ENCODE measurements at places on chromosomes 2 and 18.

DNA sequence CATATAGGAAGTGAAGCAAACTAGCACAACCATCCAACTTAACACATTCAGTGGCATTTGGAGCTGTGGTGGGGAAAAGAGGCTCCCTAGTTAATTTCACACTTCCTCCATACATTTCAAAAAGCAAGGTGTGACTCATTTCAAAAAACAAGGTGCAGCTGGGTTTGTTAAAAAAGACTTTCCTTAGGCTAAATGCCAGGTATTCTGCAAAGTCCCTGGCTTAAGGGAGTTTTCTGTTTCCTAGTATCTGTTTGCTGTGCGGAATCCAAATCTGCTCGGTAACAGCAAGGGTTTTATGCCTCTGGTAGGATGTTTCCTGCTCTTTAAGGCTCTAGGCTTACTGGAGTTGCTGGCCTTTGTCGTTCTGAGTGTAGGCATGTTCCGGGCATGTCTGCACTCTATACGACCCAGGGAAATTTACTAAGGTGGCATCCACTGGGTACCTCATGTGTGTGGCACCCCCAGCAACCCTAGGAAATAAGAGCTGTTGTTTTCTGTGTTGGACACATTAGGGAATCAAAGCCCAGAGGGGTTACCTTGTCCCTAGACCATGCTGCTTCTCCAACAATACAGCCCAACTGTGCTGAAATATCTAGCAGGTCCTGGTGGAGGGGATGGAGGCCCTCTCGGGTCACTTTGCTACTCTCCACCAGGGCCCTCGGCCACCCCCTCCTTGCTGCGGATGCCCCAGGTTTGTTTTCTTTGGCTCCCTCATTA lies 634 bp upstream of the MSGN1 start:
- DNase-seq: no peak

DNA sequence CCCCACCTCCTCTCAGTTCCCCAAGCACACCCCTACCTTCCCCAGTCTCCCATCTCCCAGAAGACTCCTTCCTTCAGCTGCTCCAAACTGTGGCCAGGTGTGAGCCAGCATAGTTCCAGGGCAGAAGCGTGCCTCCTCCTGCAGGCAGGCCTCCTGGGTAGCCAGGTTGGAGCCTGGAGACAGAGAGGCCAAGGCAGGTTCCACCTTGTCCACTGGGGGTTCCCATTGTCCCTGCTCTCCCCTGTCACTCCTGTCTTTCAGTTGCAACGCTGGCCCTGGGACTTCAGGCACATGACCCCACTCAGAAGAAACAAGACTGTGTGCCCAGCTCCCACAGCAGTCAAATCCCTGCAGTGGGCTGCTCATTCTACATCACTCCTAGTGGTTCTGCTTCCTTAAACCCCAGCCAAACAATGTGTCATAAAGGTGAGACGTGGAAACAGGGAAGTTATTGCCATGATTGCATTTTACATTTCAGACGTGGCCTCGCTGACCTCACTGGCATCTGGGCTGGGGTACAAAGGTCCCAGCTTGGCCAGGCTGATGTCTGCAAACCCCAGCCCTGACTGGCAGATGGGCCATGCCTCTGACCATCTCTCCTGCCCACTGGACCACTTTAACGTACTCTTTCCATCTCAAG lies 96.5 kb upstream of the BOD1L2 start:
- no peak for DNase-seq

DNA sequence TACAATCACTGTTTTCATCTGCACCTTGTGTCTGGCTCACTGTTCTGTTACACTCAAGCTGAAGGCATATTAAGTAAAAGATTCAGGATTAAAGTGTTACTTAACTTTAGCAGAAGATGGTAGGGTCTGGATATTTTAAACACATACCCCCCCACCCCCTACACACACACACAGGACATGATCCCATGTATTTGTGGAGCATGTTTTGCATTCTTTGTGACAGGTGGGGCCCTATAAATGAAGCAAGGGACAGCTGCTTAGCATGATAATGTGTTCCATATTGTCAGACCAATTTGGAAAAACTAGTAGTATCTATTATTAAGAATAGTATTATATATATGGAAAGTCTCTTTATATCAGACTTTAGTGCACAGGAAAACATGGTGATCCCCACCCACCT lies 335.2 kb upstream of the TNP1 start:
- DNase-seq: no peak

- DNase-seq: no peak
These were observed 278.0 kb upstream of the MGAT5 start for GRCh38 chr2:133975676-133976428.

DNA sequence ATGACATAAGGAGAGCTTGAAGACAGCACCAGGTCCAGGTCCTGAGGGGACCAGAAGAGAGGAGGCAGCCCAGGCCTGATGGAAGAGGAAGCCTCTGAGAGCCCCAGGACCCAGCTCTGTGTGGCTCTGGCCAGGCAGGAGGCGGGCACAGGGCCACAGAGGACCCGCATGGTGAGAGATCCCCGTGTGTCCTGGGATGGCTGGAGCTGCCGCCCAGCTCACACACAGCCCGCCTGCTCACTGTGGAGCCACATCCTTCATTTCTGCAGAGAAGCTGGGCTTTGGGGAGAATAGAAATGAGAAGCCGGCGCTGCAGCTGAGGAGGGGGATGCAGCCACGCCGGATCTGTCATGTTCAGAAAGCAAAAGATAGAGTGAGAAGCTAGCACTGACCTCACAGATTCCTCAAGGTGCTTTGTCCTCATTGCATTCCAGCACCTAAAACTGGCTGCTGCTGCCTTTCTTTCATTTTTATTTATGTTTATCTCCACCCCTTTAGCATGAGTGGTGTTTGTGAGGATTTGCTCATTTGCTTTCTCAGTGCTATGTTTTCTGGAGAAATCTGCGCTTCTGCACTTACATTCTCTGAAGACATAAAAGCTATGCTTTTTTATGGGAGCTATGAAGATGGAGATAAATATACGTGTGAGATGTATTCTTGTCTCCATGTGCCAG lies 307.6 kb upstream of the MYT1L start:
- no peak for DNase-seq

DNA sequence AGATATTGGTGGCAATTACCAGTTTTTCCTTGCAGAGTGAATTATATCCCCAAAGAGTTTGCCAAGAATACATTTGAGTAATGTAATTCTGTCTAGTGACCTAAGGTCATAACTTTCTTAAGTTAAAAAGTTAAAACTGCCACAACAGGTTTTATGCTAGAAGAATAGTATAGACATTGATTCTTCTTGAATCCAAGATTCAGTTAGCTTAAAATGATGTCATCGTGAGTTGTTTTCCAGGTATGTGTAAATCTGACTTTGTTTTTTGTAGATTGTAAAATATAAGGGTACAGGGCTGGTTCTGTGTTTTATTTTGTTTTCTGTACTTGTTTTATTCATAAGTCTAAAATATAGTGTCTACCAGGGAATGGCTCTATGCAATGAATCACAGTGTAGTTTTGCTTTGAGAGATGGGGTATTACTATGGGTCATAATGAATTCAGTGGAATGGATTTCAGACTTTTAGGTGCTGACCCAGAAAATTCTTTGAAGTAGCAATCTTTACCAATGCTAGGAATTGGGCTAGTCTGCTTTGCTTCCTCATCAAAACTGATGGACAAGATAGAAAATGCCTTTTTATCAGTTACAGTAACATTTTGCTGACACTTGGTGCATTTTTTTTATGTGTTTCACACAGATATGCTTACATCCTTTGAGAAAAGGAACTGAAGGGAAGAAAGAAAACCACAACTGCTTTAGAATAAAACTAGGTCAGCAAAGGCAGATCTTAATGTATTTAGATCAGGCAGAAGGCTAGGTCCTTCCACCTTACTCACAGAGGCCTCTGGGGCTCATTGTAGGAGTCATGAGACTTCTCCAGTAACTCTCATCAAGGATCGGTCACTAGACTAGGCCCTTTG lies 20.8 kb upstream of the MGAT5 start:
- peak; percentile 81 for DNase-seq

- DNase-seq: no peak
These were observed 145.2 kb upstream of the COPS8 start for GRCh38 chr2:236940497-236940896.

- DNase-seq: no peak
These were observed 45.4 kb upstream of the KLF11 start for GRCh38 chr2:9997936-9998335.

DNA sequence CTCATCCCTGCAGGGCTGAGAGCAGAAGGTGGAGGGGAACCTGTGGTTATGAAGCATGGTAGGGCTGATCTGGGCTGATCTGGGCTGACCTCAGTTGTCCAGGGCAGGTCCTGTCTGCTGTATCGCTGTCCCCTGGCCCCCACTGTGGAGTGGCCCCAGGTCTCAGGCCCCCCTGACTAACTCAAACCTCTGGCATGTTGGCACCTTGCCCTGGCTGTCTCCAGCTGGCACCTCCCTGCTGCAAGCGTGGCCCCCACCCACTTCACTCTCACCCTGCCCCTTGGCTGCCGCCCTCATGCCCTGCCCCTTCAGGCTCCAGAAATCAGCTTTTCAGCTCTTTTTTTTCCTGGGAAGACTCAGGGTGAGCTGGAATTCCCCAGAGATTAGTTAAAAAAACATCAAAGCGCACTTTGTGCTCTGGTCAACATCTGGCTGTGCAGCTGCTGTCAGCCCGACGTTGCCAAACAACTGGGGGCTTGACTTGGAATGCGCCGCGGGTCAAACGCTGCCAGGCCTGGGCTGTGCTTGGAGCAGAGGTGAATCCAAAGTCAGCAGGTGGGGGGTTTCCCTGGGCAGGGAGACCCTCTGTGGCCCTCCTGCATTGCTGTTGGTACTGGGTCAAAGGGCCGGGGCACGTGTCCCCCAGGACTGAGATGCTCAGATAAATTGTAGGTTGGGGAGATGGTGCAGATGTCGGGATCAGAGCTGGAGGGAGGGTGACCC lies 173.8 kb upstream of the HDAC4 start:
- no peak for DNase-seq

DNA sequence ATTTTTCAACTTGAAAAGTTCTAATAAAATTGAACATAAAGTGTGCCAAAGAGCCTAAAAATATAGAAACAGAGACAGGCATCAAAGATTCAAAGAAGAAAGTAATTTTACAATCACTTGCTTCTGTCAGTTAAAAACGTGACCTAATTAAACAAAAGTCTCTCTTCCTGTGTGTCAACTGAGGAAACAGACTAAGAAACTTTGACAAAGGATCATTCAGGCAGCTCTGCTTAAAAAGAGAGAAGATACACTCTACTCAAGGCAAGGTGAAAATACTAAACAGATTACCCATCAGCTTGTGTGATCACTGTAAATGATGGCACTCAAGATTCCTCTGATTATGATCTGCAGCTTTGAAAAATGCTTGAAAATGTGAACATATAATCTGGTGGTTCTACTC lies 47.8 kb downstream of the DYM start:
- peak; percentile 4 for DNase-seq

- no peak for DNase-seq
These were observed 12.7 kb downstream of the MARS2 start for GRCh38 chr2:197717863-197718262.

GRCh38 chr2:113867571-113867970 lies 22.3 kb upstream of the ACTR3 start:
- no peak for DNase-seq

DNA sequence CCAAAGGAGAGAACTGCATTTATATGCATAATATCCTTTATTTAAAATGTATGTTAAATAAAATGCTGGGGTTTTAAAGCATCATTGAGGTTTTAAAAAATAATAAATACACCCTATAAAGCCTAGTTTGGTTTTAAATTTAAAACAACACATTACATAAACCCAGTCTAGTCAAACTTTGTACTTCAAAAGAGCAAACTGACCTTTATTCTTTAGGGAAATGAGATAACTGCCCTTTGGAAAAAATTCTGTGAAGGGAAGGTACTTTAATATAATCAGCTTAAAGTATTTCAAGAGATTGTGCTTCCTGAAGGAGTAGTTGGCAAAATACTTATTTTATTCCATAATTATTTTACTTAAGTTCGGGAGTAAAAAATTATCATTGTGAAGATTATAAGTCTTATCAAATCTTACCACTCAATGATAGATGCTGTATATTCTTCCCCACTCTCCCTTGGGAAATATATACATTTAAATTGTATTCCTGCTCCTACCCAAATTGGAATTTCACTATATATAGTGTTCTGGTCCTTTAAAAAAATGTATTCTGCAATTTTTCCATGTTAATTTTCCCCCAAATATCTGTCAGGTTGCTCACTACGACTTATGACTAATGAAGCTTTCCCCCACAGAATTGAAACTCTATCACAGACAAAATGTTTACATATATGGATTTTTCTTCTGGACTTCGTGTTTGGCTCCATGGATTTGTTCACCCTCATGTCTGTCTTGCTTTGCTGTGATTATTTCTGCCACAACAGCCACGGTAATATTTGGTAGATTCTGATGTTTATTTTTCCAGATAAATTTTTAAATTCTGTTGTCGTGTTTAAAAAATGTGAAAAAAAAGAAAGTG lies 42.1 kb downstream of the ZC3H6 start:
- DNase-seq: no peak

DNA sequence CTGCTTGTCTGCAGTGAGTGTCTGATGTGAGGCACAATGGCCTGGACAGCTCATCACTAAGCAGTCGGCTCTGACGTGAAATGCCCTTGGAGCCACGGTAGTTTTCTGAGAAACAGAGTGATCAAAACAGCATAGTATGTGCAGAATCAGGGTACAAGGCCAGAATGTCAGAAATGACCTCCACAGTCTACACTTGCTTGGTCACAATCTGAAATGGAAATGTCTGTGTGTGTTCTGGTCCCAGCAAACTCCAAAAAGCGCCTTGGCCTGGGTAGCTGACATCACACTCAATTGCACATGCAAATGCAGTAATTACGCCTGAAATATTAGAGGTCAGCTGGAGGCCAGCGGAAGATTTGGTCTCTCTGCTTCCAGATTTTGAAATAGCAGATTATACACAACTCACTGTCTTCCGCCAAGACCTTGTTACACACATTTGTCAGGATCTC lies 95.4 kb downstream of the CTAGE1 start:
- no peak for DNase-seq

All from OCI-LY7 (cell line).